OCI-M1 (cell line): ENCODE measurements at places on chromosomes 3 and 15.

DNA sequence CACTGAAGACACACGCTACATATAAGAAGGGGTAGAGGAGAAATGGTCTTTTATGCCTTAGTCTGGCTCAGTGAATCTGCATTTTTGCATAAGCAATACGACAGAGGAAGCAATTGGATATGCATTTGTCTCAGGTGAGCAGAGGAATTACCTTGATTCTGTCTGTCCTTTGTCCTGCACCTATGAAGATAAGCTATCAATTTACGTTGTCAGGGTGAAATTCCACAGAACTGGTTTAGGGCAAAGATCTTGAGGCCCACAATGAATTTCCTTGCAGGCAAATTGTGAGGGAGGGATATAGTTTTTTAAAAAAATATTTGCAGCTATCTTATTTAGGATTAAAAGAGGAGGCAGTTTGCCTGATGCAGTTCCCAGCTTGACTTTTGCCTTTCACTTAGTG is 31.6 kb upstream of the MASP1 start:
- DNase-seq = no peak

GRCh38 chr3:150384296-150385212 is 23.5 kb upstream of the TSC22D2 start:
- DNase-seq = peak; percentile 90

GRCh38 chr3:50245251-50245745 is 9.3 kb downstream of the GNAI2 start:
- no peak for DNase-seq

- no peak for DNase-seq
Measured at GRCh38 chr15:95152741-95153140, 921.4 kb downstream of the MCTP2 start.

GRCh38 chr3:45043728-45044299 is 17.7 kb downstream of the CLEC3B start:
- DNase-seq = peak; percentile 47

DNA sequence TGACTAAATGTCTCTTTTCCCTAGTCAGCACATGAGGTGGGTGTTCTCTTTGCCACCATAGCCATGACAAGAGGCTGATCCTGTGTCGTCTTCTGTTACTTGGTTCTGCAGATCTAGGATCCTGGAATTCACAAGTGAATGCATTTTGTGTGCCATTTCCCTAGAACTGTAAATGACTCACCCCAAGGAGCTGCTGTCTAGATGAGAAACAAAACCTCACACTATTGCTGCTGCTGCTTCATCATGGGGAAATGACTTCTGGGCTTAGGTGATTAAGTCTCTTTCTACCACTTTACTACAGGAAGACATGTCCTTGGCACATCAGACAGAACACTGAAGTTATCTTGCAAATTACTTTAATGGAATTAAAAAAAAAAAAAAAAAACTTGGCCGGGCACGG is 54.9 kb downstream of the SLCO3A1 start:
- no peak for DNase-seq

- DNase-seq = peak; percentile 43
Measured at GRCh38 chr3:56547486-56547885, 9.5 kb upstream of the CCDC66 start.

GRCh38 chr15:66747886-66748707 is 46.1 kb downstream of the SMAD6 start:
- no peak for DNase-seq

DNA sequence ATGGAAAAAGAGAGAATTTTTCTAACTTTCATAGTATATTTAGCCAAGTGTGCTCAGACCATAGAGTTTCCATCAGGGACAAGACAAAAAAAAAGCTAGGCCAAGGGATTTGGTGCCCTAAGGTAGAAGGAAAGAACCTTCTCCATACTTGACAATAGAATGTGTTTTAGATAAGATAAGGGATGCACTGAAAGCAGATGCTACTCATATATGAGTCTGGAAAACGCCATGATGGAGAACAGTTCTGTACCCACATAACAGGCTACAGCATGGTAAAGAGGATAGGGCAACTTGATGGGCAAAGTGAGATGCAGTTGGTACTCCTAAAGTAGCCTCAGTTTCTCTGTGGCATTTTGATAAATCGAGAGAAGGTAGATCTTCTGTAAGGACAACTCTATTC is 216.4 kb upstream of the NECTIN3 start:
- no peak for DNase-seq

GRCh38 chr3:149808209-149808829 is 4.7 kb upstream of the RNF13 start:
- peak; percentile 70 for DNase-seq

- no peak for DNase-seq
Measured at GRCh38 chr3:339351-339750, 142.8 kb downstream of the CHL1 start.

DNA sequence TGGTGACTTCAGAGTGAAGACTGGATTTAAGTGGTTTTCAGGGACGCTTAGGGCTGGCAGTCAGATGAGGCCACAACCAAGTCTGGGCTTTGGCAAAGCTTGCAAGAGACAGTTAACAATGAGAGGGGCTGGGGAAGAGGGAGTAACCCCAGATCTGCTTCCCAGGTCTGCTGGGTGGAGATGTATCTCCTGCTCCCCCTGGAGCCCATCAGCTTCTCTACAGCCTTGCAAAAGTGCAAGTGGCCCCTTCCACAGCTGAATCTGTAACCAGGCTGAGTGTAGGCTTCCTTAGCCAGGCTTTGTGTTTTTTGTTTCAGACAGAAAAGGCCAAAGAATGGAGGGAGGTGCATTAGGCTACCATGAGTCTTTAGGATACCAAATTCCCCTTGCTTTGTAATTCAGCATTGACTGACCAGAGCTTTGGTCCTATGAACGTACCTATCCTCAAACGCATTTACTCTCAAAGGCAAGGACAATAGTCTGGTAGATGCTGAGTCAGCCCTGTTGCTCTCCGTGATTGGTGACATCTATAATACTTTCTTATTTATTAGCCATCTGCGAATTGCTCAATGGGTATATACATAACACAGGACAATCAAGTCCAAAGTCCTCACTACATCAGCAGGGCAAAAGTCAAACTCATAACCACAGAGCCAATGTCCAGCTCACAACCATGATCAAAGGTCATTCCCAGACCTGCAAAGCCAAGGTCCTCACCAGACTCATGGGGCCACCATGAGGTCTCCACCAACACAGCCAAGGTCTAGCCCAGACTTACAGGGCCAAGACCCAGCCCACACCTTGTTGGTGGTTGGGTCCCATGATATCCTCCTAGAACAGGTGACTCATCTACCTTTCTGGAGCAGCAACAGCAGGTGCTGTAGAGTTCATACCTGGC is 17.1 kb downstream of the CCDC13 start:
- peak; percentile 41 for DNase-seq

DNA sequence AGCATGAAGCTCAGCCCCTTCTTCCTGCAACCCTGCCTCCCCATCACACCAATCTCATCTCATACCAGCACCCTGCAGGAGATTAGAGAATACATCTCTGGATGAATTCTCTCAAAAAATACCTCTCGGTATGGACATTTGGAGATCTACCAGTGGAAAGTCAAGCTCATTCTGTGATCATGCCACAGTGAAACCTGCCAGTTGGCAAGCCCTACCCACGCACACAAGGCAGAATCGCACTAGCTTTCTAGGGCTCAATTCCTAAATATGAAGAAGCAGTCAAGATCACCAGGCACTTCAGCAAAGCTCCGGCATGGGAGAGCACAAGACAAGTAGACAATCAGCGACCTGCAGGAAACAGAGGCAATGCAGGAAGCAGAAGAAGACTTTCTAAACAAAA is 221.2 kb downstream of the NTRK3 start:
- DNase-seq = no peak

DNA sequence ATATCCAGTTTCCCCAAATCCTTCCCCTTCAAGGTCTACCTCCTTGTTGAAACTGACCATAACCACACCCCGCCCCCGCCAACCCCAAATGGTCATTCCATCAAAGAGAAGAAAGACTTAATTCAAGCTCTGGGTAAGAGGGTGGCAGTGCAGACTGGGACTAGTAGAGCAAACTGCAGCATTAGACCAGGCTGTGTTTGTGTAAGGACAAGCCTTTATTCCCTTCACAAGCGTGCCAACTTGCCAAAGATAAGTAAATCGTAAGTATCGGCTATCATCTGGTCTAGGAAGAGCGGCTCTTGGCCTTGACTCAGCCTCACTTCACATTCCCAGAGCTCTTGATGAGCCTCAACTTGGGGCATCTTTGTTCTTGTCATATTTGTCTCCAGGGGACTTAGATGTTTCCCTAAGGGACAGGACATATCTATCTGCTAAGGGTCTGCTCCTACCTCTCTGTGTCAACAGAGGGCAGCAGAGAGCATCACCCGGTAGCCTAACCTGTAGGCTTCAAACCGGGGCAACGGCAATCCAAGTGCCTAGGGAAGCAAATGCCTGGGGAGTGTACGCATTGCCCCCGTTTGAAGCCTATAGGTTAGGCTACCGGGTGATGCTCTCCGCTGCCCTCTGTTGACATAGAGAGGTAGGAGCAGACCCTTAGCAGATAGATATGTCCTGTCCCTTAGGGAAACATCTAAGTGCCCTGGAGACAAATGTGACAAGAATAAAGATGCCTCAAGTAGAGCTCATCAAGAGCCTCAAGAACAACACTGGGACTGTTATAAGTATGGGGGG is 8.9 kb upstream of the MAP3K13 start:
- peak; percentile 89 for DNase-seq

GRCh38 chr15:64460206-64460723 is at the start of gene ZNF609:
Gene ZNF609 (plus strand): TSS chr15:64460578. CDS start chr15:64499420, 38,842 bp downstream.
- peak; percentile 96 for DNase-seq

- DNase-seq = no peak
Measured at GRCh38 chr15:62099094-62099601, 32.4 kb downstream of the C2CD4A start.

DNA sequence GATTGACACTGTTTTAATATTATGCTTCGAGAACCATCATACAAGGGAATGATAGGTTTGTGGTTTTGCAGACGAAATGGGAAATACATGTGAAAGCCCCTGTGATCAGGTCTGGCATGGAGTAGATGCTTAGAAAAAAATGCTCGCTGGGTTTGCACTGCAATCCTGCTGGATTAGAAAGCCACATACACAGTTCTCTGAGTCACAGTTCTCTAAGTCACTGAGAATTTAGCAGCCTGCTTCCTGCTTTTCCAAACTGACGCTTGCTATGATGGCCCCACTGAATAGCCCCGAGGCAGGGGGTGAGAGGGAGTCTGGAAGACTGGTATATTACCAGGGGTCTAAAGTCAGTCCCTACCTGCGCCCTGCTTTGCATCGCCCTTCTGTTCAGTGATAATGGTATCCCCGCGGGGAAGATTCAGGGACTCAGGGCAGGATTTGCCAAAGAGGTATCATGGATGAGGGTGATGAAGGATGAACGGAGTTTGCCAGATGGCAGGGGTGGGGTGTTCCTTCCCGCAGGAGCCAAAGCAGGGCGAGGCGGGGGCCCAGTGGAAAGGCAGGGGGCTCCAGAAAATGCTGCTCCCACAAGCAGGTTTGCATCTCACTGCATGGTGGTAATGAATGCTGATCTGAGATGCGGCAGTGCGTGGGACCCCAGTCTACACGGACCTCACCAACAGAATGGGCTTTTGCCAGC is 82.3 kb downstream of the IQSEC1 start:
- no peak for DNase-seq

- no peak for DNase-seq
Measured at GRCh38 chr3:29515451-29515850, 234.6 kb downstream of the RBMS3 start.
